ENCODE measurements at places on chromosomes 5 and 9.

DNA sequence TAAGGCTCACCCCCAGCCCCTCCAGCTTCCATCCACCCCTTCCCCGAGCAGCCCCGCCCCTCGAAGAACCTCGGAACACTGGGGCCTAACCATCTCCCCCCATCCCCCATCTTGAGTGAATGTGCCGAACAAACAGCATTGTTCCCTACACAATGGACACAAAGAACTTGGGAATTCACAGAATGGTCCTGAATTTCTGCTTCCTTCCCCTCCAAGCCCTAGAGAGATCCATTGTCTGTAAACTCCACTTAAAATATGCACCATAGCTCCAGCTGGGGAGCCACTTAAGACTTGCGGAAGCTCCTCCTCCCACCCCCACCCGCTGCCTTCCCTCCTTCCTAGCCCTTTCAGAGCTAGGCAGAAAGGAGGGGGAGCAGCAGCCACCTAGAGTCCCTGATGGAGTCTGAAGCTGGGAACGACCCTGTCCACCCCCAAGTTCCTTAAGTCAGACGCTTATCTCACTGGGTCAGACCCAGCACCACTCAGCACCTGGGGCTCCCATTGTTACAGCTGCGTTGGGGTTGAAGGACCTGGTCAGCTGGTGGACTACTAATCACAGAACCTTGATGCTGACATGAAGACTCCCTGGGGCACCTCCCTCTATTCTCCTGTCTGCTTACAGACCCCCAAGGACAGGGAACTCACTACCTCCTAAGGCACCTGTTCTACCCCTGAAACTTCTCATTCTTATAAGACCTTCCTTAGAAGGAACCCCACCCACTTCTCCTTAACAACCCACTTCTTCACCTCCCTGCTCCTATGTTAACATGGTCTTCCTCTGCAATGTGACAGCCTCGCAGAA, 61.4 kb downstream of the PCDH1 start:
- peak; percentile 82 for DNase-seq

- DNase-seq = no peak
These were observed 119.4 kb downstream of the ADAMTS12 start for GRCh38 chr5:33772380-33772897.

DNA sequence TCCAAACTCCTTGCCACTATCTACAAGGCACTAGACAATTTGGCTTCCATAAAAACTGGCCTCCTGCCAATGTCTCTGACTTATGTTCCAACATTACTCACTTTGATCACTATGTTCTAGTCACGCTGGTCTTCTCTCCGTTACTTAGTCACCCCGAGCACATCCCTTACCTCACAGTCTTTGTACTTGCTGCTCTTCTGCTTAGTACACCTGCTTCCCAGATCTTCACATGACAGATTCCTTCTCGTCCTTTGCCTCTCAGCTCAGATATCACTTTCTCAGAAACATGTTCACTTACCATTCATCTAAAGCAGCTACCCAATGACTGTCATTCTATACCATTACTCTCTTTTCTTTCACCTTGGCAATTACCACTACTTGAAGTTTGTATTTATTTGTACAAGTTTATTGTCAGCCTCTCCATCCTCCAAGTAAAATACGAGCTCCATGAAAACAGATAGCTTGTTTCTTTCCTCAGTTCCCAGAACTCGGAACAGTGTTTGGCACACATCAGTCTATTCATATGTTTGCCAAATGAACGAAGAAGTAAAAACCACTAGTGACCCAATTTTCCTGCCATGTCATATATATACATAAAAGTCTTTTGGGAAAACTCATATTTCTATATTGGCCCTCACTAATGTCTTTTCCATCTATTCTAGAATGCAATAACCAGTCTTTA, 5.9 kb upstream of the SLC22A5 start:
- peak; percentile 64 for DNase-seq

- no peak for DNase-seq
These were observed 237.6 kb upstream of the RGMB start for GRCh38 chr5:98535901-98536300.

DNA sequence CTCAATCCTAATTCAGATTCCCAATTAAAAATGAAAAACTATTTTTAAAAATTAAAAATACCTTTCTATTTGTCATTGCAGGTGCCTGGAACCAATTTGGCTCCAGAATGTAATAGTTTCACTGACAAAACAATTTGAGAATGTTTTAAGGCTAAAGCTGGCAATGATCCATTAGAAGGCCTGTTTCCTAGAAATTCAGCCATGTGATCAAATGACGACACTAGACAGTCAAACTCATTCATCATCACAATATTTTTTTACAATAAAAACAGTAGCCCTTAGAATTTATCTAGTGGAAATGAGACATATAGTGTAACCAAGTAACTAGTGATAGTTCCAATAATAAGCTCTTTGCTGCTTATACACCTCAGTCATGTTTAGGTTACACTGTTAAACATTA, 75.4 kb upstream of the MAP3K1 start:
- DNase-seq = no peak

DNA sequence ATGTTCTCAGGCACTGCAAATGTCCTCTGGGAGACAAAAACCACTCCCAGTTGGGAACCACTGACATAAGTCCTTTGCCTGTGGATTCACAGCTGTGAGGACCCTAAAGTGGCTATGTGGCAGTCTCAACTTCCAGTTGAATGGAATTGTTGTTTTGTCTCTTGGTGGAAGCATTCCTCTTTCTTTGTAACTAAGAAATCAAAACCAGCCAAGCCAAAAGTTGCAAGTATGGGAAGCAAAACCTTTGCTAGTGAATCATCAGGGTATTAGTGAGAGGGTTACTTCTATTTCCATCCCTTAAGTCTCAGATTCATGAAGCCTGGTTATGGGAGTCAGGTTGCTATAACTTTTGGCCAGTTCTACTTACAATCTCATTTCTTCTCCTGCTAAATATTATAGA, 49.8 kb upstream of the RPS23 start:
- DNase-seq = no peak

DNA sequence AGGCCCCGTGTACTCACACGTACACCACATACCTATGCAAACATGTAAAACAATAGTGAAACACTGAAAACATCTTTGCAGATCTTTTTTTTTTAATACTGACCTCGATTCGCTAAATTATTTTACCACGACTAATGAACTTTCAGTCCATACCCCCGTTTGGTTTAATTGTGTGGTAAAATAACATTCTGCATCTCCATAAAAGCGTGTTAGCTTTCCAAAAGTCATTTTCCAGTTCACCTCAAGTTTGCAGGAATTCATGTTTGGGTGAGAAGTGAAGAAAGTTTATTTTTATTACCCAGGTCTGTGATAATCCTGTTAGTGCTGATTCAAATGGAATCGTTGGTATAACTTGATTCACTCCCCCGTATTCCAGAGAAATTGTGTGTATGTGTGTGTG, 652 bp downstream of the ARSK start:
- no peak for DNase-seq

DNA sequence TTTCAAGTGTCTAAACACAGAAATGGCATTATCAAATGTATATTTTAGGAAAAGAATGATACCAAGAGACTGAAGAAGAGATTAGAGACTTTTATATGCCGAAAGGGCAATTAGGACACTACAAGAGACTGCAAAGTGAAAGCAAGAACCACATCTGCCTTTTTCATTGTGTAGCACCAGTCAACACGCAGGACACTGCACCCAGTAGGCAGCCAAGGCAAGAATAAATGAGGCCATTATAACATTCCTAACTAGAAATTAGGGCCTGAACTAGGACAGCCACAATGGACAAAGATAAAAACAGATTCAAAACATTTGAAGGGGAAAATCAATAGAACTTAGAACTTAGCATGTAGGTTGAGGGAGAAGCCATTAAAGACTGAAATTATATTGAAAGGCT, 10.8 kb downstream of the CETN3 start:
- DNase-seq = no peak

- no peak for DNase-seq
These were observed 74.5 kb upstream of the XPA start for GRCh38 chr9:97771641-97772040.

- DNase-seq = no peak
These were observed 26.0 kb downstream of the MTREX start for GRCh38 chr5:55333811-55334210.

- no peak for DNase-seq
These were observed 440.6 kb downstream of the CETN3 start for GRCh38 chr5:89968958-89969381.

Data from kidney capillary endothelial cell (primary cell).